Eye (tissue), 1 donor: ENCODE measurements at places on chromosomes 3 and 15.
A peak's percentile ranks its signal among the peaks of the same experiment; 100 is the strongest.

- peak; percentile 92 for DNase-seq
Observed at GRCh38 chr15:67188551-67189218, 65.8 kb downstream of the AAGAB start.

DNA sequence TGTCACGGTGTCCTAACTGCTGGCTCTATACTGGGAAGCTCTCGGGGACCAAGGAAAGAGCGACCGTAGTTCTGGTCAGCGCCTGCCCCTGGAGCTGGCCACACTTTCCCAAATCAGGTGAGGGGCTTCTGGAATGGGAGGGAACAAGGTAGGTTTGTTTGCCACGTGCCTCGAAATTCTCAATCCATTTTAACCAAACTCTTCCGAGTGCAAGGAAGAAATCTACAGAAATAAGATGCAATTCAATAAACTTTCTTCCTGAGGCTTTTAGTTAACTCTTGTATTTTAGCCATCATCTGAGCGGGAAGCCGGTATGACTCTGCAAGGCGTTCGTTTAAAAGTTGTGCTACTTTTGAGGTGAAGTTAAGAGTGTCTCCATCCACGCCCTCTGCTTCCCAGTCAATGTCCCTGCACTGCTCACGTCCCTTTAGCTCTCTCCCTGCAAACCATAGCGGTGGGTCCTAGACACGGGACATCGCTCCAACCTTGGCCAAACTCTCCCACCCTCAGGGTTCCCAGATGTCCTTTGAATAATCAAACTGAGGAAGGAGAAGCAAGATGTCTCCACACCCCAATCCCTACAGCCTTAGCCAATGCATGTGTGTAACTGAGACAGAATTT is 597 bp downstream of the AGTR1 start:
- no peak for DNase-seq

GRCh38 chr3:126510308-126510910 is 7.2 kb downstream of the UROC1 start:
- DNase-seq: no peak

GRCh38 chr15:90232196-90232595 is 1.5 kb downstream of the CIB1 start:
- no peak for DNase-seq

- DNase-seq: peak; percentile 18
Observed at GRCh38 chr3:100265016-100265415, 4.2 kb downstream of the TBC1D23 start.

GRCh38 chr15:57306161-57306943 is 70.0 kb upstream of the CGNL1 start:
- peak; percentile 91 for DNase-seq

DNA sequence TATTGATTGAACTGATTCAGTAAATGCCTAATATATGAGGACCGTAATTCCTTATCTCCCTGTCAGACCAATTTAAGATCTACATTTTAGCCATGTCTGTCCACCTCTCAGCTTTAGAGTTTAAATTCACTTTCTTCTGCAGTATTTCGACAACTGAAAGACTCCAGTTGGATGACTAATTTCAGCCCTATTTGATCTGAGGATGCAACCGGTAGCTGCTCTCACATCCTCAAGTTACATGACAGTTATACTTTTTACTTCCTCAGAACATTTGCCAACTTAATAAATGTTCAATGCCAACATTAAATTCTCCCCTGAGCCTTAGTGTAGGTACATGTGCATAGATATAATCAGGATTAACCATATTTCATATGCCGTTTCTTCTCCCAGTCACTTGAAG is 2.5 kb upstream of the HHLA2 start:
- no peak for DNase-seq

DNA sequence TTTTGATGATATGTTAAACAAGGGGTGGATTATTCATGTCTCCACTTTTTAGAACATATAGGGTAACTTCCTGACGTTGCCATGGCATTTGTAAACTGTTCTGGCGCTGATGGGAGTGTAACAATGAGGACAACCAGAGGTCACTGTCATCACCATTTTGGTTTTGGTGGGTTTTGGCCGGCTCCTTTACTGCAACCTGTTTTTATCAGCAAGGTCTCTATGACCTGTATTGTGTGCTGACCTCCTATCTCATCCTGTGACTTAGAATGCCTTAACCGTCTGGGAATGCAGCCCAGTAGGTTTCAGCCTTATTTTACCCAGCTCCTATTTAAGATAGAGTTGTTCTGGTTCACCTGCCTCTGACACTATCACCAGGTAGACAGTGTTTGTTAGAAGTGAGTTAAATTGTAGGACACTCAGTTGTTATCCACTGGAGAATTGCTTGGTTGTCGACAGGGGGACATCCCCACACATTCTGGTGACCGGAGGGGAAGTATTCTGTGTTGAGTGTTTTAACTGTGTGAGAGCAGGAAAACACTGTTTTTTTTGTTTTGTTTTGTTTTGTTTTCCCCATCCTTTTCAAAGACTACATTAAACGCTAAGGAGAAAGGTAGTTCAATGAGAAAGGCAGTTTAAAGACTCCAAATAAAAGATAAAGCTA is 36.9 kb upstream of the SKIL start:
- no peak for DNase-seq

DNA sequence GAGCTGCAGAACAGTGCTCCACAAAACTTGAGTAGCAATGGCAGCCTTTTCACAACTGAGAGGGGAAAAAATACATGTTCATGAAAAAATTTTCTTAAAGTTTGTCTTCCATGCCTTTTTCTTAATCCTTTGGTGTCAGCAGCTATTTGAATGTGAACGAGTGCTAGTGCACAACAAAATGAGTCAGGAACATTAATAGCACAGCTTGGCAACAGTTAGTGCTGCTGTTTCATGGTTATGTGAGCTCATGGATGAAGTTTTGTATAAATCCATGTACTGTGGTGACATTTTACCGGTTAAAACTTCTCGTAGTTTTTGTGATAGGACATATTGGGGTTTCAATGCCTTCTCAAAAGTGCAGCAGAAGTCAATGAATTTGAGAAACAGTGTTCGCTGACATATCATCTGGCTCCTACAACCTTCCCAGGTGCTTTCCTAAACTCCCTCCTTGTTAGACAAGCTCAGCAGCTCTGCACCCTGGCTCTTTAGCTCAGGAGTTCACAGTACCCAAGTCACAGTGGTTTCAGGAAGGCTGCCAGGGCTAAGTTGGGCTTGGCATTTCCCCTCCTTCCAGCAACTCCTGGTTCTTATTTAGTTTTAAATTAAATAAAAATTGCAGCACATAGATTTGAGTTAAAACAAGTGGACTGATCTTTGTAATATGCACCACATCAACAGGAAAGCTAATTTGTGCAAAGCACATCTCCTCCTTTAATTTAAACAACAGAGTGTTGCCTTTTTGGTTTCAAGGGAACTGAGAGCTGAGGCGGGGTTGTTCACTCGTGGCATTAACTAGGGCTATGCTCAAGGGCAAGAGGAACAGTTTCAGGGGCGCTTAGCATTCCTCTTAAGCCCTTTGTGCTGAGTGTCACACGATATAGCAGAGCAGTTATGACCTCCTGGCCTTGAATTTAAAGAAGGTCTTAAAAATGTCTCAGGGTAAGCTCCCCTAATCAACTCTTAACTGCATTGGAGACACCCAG is 362.8 kb downstream of the CHST2 start:
- no peak for DNase-seq

- no peak for DNase-seq
Observed at GRCh38 chr3:169240786-169241486, 422.6 kb downstream of the MECOM start.

GRCh38 chr3:131796558-131797198 is 238.1 kb downstream of the CPNE4 start:
- DNase-seq: peak; percentile 9

- DNase-seq: no peak
Observed at GRCh38 chr3:43291546-43291945, 5.2 kb downstream of the SNRK start.

DNA sequence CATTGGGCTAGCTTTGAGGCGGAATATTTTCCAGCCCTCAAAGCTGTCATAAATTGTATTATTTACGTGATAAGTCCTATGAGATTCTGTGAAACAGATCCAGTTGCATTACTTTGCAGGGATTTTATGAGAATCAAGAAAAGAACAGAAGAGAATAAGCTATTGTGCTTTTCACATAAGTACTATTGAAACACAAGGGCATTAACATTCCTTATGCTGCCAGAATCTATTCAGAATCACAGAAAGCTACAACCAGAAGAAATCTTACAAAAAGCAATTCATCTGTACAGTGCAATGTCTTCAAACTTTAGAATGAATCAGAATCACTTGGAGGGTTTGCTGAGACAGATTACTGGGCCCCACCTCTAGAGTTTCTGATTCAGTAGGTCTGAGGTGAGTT is 10.6 kb upstream of the CACNA1D start:
- DNase-seq: no peak

- no peak for DNase-seq
Observed at GRCh38 chr3:126486360-126486847, 10.7 kb upstream of the ZXDC start.

DNA sequence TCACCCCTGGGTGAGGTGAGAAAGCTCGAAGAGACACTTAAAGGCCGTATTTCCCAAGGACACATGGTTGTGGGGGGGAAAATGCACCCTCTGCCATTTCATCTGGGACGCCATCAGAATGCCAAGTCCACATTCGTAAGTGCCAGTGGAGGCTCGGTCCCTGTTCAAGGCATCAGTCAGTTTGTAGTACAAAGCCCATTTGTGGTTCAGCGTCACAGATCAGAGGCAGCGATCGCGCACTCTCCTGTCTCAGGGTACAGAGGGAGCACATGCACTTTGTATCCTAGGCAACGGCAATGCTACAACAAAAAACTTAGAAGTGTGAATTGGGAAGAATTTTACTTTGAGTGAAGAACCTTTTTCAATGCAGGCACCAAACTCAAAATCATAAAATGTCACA is 27.2 kb downstream of the SEMA6D start:
- DNase-seq: no peak

GRCh38 chr15:64891561-64891960 is 20.1 kb upstream of the ANKDD1A start:
- DNase-seq: no peak

GRCh38 chr15:93110502-93111040 is 21.6 kb upstream of the RGMA start:
- no peak for DNase-seq

GRCh38 chr15:27702581-27702980 is 396.5 kb downstream of the OCA2 start:
- DNase-seq: peak; percentile 38

DNA sequence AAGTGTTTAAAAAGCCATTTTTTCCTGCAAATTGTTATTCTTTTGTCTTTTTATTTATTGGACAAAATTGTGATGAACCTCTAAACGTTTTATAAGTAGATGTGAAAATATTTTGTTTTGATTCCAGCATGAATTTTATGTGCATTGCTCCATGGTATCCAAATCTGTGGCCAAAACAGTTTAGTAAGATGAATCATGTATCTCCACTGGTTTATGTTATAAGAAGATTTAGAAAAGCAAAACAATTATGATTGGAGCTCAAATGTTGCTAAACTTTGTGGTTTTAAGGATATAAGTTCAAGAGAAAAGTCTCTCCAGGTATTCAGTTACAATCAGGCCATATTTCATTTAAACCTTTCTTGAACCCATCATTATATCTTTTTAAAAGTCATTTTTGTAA is 80.9 kb downstream of the NECTIN3 start:
- no peak for DNase-seq

- DNase-seq: no peak
Observed at GRCh38 chr3:71602256-71602655, 18.7 kb upstream of the FOXP1 start.

GRCh38 chr3:186940967-186941366 is 10.6 kb downstream of the ST6GAL1 start:
- no peak for DNase-seq

DNA sequence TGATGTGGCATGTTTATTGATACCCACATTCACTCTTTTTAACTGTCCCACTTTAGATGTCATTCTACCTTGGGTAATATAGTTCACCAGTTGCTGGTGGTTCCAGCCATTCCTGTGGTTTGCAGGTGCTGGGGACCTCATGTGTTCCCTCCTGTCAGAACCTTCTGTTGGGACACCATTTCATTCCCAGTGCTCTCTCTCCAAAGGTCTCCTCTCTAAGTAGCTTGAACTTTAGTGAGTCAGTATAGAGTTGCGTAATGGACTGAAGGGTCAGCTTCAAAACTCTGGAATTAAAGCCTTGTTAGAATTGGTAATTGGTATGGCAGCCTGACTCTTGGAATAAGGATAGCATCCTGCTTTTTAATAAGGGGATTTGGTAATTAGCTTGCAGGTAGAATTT is 108.5 kb downstream of the PLCL2 start:
- no peak for DNase-seq

DNA sequence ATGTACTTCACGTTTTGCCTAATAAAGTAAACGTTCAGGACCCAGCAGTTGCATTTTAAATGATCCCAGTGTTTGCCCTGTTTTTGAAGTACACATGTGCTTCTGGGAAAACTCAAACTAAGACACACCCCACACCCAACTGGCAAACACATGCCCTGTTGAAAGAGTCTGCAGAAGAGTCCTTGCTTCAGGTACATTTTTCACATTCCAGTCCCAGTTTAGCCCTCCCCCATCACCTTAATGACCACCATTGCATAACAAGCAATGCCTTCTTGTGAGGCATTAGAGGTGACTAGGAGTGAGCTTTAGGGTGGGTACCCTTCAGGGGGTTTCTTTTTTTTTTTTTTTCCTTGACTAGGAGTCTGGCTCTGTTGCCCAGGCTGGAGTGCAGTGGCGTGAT is 322.3 kb downstream of the CNTN4 start:
- DNase-seq: no peak

GRCh38 chr3:196423044-196423781 is 9.0 kb downstream of the UBXN7 start:
- DNase-seq: no peak

GRCh38 chr15:81478354-81478753 is 104.3 kb upstream of the TMC3 start:
- DNase-seq: no peak

GRCh38 chr3:63762180-63762579 is 56.9 kb upstream of the C3orf49 start:
- peak; percentile 63 for DNase-seq

GRCh38 chr3:50444213-50444612 is 59.2 kb downstream of the CACNA2D2 start:
- no peak for DNase-seq

DNA sequence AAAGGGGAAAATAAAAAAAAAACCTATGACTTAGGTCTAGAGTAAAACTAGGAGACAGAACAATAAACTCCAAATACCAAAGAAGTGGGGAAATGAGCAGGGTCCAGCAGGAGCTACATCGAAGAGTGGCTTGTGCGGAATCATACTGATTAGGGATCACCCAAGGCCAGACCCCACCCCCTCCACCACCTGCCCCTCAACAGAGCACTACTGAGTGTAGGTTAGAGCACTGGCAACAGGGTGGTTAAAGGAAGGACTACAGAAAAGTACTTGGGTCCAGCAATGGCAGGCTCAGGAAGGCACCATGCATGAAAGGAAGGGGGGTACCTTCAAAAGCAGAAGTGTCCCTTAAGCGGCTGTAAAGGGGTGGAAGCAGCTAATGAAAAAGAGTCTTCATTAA is 96.2 kb downstream of the UBE3A start:
- no peak for DNase-seq
